A172 (cell line): ENCODE measurements at places on chromosomes 4 and X.

DNA sequence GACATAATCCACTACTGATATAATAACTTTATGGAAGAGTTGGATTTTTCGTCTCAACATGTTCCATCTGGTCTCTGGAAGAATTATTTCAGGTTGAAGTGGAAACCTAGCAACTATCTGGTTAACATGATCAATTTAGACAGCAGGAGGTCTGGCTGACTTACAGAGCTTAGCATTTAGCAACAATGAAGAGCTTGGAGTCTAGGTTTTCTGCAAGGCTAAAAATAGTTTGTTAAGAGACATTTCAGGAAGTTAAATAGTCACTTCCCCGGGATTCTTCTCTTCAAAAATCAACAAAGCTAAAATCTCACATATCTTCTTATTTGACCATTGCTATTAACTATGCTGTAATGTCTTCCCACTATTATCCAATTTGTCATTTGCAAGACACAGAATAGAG, 418.6 kb upstream of the DIPK2B start:
- DNase-seq, result peak; percentile 10

GRCh38 chr4:151250706-151251105, 26.3 kb upstream of the PRSS48 start:
- no peak for DNase-seq

- peak; percentile 0 for DNase-seq
Measured at GRCh38 chrX:143669395-143669794, 33.5 kb upstream of the SLITRK4 start.

DNA sequence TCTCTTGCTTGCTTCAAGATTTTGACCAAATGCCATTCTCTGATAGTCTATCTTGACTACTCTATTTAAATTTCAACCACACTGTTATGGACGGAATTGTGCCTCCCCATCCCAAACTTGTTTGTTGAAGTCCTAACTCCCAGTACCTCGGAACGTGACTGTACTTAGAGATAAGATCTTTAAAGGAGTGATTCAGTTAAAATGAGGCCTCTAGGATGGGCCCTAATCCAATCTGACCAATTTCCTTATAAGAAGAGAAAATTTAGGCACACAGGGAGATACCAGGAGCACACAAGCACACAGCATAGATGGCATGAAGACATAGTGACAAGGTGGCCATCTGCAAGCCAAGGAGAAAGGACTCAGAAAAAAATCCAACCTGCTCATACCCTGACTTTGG, 269.9 kb downstream of the KCNIP4 start:
- no peak for DNase-seq

DNA sequence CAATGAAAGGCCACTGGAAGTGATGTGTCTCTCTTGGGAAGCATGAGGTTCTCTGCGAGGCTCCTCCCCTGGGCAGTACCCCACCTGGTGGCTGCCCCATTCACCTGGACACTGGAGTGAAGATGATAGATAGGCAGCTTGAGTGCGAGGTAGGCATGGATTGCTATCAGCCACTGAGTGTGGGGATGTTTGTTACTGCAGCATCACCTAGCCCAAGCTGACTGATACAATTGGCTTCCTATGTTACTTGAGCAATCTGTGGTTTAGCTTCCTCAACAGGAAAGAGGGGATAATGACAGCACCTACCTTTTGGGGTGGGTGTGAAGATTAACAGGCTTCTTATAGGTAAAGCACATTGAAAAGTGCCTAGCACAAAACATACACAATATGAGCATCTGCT, 30.8 kb downstream of the ADRA2C start:
- DNase-seq, result no peak

- DNase-seq, result no peak
Measured at GRCh38 chr4:12724510-12724909, 759.6 kb downstream of the RAB28 start.

GRCh38 chrX:1159548-1159947, 52.9 kb downstream of the CRLF2 start:
- no peak for DNase-seq

- no peak for DNase-seq
Measured at GRCh38 chrX:98448524-98448923, 1564.8 kb downstream of the RPA4 start.

DNA sequence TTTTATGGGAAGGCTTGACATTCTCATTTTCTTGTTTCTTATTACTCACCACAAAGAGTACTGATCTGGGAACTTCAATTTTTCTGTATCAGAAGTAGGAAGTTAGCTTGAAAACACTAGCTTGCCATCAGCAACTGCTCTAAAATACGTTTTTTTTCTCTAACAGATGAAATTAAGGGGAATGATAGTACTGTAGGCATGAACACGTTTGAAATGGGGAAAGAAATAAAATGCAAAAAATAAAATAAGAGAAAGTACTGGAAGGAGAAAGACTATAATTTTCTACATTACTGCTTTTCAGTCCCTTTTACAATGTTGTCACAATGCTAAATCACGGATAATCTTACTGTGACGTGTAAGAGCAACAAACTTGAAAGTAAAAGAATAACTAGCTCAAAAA, 1.5 kb downstream of the RADX start:
- DNase-seq, result no peak

DNA sequence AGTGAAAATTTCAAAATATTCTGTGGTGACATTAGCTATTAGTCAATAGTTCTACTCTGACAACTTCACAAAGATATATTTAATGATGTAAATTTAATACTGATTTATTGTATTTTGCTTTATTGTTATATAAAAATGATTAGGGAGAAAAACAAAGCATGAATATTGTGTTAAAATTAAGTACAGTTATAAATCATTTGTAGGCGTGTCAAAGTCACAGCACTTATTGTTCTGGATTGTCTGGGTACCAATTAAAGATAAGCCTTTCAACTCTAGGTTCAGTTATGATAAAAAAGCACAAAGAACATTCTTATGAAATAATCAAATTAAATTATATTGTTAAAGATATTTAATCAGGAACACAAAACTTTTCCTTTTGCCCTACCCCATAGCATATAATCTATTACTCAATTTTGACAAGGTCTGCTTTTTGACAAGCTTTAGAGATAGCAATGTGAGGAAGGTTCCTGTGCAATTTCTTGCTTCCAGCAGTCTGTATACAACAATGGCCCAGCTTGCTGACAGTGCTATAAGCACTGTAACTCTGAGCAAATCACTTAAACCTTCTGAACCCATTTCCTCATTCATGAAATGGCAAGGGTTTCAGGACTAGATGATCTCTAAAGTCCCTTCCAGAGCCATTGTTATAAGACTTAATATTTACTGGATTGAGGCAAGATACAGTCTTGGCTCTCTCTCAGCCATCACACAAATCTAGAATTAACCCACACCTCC, 910.3 kb upstream of the LCORL start:
- no peak for DNase-seq
